ENCODE measurements at places on chromosomes 4 and X. TPM values are rescaled to one million over a fixed set of nuclear protein-coding genes. Genes with fewer than 3 reads are reported as not detected.

RS1 gene
- total RNA-seq: not detected

CYTL1 gene
- 4.6 TPM for total RNA-seq

MAGED4B gene
- total RNA-seq: 32.6 TPM

- peak; percentile 87 for DNase-seq
Measured at GRCh38 chrX:47321386-47321785, 49.0 kb upstream of the ZNF157 start.

- DNase-seq: peak; percentile 33
Measured at GRCh38 chr4:113878668-113879067, 100.8 kb downstream of the ARSJ start.

DNA sequence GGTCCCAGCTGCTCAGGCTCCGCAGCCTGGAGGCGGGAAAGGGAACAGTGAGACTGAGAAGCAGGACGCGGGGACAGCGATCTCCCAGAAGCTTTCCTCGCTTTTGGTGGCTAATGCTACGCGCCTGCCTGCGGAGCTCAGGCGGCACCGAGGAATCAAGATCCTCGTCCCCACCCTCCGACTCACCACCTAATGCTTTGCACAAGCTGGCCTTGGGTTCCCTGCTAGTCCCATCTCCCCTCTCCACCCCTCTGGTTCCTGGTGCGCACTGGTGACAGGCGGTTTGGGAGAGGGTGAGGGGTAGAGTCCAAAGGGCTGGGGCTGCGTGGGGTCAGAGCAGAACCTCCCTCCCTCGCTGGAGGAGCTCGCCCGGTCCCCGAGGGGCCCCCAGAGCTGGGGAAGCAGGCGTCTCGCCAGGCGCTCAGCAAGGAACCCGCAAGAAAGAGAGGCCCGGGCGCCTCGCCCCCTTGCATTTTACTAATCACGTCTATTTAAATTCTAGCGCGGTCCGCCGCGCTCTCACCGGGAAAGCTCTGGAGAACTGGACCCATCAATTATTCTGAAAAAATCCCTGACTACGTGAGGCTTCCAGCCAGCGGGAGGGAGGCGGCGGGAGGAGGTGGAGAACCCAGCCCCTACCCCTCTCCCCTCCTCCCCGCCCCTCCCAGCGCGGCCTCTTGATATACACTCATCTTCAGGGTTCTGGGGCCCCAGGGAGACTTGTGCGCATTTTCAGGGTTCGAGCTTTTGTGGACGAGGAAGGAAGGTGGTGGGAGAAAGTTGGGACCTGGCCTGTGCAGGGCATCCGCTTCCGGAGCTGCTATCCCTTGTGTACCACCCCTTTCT, 9.1 kb downstream of the POU4F2 start:
- no peak for DNase-seq

DNA sequence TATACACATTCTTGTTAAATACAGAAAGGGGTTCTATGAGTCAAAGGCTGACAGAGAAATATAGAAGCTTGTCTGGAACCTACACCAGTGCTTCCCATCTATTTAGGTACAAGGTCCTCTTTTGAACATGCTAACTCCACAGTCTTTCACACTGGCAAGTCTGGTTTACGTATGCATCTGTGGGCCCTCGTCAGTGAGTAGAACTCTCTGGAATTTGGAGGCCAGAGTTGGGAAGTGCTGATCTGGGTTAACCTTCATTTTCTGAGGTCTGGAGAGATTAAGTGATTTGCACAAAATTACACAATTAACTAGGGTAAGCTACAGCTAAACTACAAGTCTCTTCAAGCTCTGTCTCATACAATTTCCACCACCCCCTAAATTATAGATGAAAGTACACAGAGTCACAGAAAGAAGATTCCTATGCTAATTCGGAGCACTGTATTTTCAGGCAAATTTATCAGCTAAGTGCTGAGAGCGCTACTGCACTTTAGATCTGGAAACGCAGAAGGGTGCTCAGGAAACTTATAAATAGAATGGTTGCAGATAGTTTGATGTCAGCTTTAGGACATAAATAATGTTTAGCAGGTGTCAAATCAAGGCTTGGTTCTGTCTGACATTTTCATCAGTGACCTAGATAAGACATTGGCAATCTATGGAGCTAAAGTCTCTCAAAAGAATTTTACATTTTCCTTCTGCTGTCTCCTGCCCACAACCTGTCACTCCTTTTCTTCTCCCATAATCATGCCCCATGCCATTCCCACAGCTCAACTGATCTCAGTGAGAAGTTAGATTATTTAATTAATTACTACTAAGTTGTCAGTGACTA, 43.0 kb upstream of the PDLIM5 start:
- no peak for DNase-seq
